ENCODE measurements at places on chromosomes 13 and 19.

- no peak for DNase-seq
Observed at GRCh38 chr19:51546107-51546649, 14.7 kb upstream of the SIGLEC6 start.

- DNase-seq, result no peak
Observed at GRCh38 chr13:112931028-112931934, 37.7 kb upstream of the MCF2L start.

DNA sequence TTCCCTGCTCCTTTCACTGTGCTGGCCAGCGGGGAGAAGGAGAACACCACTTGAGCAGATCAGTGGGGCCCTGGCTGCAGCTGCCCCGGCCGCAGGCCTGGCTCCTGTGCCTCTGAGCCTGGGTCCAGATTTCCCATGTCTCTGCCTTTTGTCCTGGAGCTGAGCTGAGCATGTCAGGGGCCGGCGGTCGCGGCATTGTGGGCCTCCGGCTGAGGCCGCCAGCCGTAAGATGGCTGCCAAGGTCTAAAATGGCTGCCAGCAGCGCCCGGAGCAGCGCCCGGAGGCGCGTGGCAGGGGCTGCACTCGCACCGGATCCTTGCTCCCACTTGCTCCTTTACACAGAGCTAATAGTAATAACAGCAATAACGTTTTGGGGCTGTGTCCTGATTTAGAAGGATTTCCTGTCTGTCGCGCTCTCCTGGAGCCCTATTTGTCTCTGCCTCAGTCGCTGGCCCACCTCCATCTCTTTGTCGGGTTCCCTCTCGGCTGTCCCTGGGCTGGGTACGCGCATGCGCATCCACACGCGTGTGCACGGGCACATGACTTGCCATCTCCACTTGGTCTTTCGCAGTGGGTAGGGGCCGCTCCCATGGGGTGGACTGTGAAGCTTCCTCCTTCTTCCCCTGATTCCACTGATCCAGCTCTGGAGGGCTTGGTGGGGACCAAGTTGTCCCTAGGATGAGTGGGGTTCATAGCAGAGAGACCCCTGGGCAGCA lies 32.1 kb downstream of the LYL1 start:
- DNase-seq, result no peak

DNA sequence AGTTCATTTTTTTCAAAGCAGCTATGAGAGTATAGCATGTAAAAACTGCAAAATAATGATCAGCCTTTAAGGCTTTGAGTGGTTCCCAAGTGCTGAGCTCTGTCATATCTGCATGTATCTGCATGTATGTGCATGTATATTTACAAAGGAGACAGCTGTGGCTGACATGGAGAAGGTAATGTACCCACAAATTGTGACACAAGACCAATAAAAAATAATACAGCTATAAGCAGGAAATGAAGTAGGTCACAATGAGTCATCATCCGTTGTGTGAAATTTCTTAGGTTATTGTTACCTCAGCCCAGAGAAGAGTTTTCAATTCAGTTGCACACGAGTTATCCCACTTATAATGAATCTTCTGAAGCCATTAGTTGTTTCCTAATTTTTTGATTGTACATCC lies 60.9 kb upstream of the MED4 start:
- peak; percentile 76 for DNase-seq

DNA sequence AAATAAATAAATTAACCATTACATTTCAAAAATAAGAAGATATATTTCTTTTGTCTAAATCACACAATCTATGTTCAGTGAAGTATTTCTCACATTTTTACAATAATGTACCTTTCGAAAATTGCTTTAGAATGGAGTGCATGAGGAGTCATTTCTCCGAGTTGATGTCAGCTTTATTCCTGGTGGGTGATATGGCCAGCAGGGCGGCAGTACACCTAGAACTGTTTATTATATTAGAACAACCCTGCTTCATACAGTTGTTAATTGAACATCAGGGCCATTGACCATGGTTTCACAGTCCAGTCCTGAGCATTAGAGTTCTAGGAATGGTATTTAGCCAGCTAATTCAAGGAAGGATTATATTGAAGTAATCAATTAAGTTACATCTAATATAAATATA lies 696.3 kb upstream of the SLC10A2 start:
- no peak for DNase-seq

DNA sequence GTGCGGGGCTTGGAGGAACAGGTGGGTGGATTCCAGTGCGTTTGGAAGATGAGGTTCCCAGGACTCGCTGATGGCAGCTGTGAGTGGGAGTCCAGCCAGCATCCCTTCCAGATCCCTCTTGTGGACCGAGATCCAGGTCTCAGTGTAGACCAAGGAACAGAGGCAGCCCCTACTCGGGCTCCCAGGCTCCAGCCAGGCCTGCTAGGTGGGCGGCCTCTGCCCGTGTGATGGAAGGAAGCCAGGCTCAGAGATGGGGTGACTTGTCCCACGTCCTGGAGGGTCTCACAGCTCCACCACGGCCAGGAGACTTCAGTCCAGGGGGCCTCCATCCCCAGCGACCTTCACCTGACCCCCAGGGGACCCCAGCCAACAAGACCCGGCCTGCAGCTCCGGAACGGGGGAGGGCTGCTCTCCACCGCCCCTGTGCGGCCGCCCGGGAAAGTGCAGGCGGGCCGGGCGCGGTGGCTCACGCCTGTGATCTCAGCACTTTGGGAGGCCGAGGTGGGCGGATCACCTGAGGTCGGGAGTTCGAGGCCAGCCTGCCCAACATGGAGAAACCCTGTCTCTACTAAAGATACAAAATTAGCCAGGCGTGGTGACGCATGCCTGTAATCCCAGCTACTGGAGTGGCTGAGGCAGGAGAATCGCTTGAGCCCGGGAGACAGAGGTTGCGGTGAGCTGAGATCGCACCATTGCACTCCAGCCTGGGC lies 729 bp upstream of the MADCAM1 start:
- peak; percentile 25 for DNase-seq

DNA sequence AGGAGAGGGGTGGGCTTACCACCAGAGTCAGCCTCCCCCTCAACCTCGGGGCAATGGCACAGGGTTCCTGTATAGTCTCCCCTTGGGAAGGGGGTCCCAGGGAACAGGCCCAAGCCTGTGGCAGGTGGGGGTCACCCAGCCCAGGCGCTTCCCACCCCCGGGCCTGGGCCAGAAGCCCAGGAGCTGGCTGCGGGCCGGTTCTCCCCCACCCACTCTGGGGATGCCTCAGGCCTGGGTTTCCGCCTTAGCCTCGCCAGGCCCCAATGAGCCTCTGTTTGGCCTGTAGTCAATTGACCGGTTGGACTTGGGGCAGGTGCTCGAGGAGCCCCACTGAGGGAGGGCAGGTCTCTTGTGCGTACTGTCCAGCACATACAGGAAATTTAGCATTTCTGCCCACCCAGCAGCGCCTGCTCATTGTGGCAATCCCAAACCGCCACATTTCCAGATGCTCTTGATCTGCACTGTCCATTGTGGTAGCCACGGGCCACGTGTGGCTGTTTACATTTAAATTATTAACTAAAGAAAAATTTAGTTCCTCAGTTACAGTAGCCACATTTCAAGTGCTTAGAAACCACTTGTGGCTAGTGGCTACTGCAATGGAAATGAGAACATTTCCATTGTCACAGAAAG lies 9.9 kb downstream of the LYL1 start:
- DNase-seq, result no peak

DNA sequence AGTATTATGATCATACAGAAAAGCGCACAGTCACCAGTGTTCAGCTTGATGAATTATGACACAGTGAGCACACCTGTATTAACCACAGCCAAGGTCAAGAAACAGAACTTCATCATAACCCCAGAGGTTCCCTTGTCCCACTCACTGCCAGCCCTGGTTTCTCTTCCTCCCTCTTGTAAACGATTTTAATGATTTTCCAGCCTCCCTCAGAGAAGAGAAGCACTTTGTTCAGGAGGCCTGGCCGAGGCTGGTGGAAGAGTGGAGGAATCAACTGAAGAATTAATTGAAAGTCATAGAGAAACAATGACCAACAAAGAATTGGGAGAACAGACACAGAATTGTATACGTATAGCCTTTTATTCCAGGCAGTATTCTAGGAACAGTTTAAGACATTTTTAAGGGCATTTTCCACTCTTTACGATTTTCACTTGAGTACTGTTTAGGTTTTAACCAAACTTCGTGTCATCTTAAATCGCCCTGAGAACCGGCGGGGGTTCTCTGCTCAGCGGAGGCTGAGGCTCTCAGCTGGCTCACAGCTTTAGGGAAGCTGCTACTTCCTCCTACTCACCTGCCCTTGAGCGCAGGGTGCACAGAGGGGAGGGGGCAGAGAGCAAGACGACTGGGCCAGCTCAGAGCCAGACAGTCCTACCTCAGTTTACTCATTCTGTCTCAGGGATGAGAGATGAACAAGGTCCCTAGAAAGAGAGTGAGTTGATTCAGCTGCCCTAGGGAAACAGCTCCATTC lies 108.6 kb downstream of the AKAP11 start:
- DNase-seq, result no peak

DNA sequence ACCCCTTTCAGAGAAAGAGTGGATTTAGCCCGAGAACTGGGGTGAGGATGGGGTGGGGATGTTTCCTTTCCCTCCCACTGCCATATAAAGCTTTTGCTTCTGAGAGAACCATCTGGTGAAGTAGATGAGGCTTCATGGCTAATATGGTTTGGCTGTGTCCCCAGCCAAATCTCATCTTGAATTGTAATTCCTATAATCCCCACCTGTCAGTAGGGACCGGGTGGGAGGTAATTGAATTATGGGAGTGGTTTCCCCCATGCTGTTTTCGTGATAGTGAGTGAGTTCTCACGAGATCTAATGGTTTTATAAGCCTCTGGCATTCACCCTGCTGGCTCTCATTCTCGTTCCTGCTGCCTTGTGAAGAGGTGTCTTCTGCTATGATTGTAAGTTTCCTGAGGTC lies 270.9 kb downstream of the LMO7 start:
- DNase-seq, result no peak

GRCh38 chr19:2300533-2300932 lies 7.4 kb downstream of the LINGO3 start:
- no peak for DNase-seq

DNA sequence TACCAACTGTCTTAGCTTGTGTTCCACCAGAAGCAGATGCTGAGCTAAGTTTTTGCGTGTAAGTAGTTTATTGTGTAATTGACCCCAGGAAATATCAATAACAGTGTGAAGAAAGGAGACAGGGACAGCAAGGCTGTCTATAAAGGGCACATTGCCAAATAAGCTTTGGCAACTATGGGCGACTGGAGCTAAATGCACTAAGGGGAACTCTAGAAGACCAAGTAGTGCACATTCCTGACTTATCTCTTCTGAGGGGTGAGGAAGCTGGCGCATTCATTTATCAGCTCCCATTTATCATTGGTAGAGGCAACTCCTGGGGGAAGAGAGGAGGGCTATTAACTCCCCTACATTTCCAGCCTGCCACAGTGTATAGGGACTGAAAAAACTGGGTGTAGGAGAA lies 135.0 kb downstream of the DLEU7 start:
- peak; percentile 65 for DNase-seq

DNA sequence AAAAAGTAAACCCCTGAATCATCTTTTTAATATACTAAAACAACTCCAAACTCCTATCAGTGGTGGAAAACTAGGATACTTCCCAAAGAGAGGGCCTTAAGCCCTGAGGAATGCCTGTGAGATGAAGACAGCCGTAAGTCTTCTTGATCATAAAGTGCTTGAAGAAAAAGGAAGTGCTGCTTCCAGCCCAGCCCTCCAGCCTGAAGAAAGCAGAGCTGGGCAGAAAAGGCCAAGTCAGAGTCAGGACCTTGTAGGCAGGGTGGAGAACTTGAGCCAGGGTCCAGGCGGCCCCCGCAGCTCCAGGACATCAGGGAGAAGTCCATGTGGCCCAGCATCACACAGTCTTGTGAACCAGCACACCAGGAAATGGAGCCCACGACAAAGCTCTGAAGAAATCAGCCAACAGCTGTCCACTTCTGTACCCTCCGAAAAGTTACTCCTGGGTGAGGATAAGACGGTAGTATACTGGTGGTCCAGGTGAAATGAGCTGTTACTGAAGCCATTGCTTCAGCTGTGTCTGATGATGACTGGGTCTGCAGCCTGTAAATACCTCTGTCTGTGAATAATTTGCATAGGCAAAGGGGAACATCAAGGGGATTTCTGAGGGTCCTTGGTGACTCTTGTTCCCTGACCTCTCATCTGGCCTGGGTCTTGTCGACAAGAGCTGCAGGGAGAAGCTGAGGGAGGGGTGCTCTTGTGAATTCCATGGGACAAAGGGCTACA lies 18.7 kb upstream of the CRYL1 start:
- DNase-seq, result peak; percentile 84

GRCh38 chr19:29492769-29493168 lies 33.0 kb upstream of the VSTM2B start:
- DNase-seq, result no peak

- DNase-seq, result no peak
Observed at GRCh38 chr13:81388400-81388799, 1047.5 kb upstream of the SPRY2 start.

GRCh38 chr13:49410477-49410876 lies 33.4 kb downstream of the CAB39L start:
- no peak for DNase-seq

GRCh38 chr19:45267296-45267695 lies 16.2 kb downstream of the MARK4 start:
- DNase-seq, result no peak

DNA sequence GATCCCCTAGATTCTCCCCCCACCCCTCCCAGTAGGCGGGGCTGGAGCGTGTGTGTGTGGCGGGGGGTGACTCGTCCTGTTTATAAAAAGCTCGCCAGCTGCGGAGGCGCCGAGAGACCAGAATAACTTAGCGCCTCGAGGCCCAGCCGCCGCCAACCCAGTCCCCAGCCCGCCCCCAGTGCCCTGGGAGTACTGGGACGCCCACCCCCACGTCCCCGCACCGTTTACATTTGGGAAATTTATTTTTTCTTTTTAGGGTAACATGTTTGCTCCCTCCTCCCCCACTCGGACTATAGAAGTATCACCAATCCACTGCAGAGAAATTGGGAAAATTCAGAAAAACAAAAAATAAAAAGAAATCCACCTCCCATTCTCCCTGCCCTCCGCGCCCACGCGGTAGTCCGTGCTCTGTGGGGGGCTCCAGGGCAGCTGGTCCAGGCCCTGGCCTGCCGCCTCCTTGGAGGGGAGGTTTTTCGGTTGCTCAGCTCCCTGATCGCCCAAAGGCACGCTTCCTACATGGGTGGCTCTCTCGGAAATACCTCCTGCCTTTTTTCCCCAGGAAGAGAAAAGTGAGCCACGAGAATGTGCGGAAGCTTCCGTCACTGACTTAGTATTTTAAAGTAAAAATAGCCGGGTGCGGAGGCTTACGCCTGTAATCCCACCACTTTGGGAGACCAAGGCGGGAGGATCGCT lies 1.5 kb upstream of the RAB3A start:
- no peak for DNase-seq
